ENCODE measurements at places on chromosomes 7 and 10.
A peak's percentile ranks its signal among the peaks of the same experiment; 100 is the strongest.

- H3K27ac ChIP-seq: no peak overlapping the region
- H3K36me3 ChIP-seq: no peaks in the 10 kb centered on the region
- peaks cover 37% of the 10 kb centered on the region for H3K27me3 ChIP-seq
- DNase-seq: no peak
- H3K4me3 ChIP-seq: no peak overlapping the region
- no peaks in the 10 kb centered on the region for H3K4me1 ChIP-seq
Measured at GRCh38 chr7:108222236-108222892, 92.2 kb upstream of the LAMB4 start.

DNA sequence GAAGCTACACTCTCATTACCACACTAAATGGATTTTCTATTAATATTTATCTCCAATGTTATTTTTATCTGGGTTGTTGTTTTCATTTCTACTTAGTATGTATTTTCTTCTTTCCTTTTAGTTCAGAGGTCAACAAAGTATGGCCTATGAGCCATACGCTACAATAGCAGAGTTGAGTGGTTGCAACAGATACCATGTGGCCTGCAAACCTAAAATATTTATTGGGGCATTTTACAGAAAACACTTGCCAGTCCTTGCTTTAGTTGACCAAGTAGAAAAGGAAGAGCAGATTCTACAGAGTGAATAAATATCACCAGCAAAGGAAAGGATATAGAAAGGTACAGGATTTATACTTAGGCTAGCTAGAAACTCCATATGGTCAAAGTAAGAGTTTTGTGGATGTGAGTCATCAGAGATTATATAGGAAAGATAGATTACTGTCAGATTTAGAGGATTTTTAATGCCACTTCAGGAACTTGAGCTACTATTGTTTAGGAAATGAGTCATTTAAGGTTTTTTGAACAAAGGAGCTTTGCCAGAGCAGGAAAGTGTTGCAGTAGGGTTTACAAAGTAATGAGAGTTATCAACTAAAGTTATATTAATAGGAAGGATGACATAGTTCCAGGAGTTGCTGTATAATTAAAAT, 323.3 kb upstream of the KAT6B start:
- peak overlapping the region; percentile 1 for H3K27ac ChIP-seq
- no peak overlapping the region for H3K4me3 ChIP-seq
- H3K4me1 ChIP-seq: peaks cover 4% of the 10 kb centered on the region
- no peak for DNase-seq

DNA sequence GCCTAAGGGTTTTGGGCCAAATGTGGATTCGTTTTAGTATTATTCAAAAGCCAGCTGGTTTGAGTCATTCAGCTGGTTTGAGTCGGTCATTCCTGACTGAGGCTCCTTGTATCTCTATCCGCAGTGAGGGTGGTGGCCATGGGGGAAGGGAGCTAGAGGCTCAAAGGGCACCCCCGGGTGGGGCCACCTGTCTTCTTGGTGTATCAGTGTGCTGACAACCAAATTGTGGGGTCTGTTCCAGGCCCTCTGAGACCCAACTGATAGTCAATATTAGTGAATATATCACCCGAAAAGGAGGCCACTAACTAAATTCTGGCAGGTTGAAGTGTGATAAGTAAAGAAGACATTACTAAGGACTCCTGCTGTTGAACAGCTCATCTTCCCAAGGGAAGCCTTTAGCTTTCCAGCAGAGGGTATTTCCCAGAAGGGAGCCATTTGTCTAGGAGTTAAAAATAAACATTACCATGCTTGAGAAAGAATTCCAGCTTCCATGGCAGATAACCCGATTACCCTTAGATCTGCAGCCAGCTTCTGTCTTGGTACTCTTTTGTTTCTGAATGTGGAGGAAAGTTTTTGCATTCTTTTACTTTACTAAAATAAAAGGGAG, 29.9 kb upstream of the DDX50 start:
- no peaks in the 10 kb centered on the region for H3K27me3 ChIP-seq
- H3K36me3 ChIP-seq: no peaks in the 10 kb centered on the region
- H3K4me1 ChIP-seq: no peaks in the 10 kb centered on the region
- DNase-seq: no peak

- DNase-seq: no peak
- H3K4me3 ChIP-seq: peak overlapping the region; percentile 65
- peaks cover 3% of the 10 kb centered on the region for H3K36me3 ChIP-seq
- H3K4me1 ChIP-seq: peaks cover 16% of the 10 kb centered on the region
Measured at GRCh38 chr10:89861584-89862301, 160.4 kb downstream of the KIF20B start.

Measured in central memory CD8-positive, alpha-beta T cell (primary cell).